ENCODE measurements at places on chromosomes 2 and 18.

GRCh38 chr18:35026407-35027061 lies 14.7 kb upstream of the MAPRE2 start:
- DNase-seq = no peak

DNA sequence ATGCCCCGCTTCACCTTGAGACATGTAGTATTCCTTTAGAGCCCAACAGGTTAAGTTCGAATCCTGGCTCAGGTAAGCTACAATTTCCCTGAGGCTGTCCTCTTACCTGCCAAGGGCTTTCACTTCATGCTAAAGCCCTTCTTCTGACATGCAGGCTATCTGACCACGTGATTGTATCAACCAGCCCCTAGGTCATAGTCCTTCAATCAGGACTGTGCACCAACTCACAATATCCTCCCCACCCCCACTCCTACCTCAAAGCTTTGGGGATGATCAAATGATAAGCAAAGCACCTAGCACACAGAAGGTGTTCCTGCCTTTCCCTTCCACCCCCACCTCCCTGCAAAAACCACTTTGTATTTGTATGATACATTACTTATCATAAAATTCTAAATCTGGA lies 78.9 kb downstream of the AAK1 start:
- DNase-seq = no peak

DNA sequence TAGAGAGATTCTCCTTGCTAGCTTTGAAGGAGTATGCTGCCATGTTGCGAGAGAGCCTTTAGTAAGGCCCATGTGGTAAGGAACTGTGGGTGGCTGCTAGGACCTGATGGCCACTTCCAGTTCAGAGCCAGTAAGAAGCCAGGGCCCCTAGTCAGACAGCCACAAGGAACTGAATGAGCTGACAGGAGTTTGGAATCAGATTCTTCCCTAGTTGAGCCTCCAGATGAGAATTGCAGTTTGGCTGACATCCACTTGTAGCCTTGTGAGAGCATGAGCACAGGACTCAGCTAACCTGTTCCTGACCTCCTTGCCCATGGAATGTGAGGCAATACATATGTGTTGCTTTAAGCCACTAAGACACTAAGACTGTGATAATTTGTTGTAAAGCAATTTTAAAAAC lies 1.2 kb upstream of the WDR7 start:
- no peak for DNase-seq

DNA sequence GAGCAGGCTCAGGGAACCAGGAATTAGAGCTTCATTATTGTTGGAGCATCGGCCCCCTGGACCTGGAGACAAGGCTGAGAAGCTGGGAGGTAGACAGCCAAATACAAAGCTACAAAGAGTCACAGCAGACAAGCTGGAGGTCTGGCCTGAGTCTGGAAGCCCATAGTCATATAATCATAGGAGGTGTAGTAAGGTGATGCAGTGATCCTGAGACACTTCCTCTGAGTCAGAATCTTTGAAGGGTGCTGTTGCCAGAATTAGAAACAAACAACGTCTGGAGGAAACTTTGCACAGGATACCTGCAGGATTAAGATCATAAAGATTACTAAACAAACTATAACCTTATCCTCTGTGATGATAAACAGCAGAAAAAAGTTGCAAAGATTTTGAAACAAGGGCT lies 213.8 kb downstream of the DSC3 start:
- DNase-seq = no peak

DNA sequence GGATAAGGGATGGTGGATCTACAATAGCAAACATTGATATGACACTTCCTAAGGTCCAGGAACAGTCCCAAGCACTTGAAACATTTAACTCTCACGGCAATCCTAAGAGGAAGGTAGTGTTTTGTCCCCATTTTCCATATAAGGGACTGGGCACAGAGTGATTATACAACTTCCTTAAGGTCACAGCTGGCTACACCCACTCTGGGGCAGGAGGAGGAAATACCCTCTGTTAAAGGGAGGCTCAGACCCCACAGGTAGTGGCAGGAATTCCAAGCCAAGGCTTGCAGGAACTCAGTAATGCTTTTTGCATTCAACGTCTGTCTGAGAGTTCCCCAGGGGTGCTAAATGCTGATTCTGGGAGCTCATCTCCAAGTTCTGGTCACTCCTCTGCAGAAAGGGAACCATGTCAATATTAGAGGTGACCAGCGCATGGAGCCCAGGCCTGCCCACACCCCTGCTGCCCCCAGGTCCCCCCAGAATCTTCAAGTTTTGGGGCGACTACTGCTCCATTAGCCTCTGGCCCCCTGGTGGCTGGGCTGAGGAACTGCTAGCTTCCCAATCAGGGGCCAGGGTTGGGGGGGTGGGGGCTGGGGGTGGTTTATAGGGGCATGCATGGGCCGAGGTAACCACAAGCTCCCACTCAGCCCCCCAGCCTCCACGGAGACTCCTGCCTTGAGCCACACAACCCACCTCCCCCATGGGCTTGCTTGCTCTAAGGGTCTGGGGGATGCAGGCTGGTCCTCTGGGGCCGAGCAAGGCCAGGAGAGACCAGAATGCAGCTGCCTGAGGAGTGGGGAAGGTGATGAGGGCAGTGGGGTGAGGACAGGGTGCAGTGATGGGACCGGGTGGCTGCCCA lies 11.1 kb downstream of the OBSL1 start:
- no peak for DNase-seq

GRCh38 chr2:101328474-101329007 lies 20.0 kb upstream of the RNF149 start:
- no peak for DNase-seq

- peak; percentile 28 for DNase-seq
Observed at GRCh38 chr2:169767243-169767888, 31.3 kb upstream of the SSB start.

GRCh38 chr2:84963692-84964405 lies 7.1 kb upstream of the KCMF1 start:
- DNase-seq = no peak

GRCh38 chr2:203565076-203565475 lies 30.0 kb upstream of the RAPH1 start:
- no peak for DNase-seq

- no peak for DNase-seq
Observed at GRCh38 chr2:231059756-231060155, 3.1 kb downstream of the PSMD1 start.

DNA sequence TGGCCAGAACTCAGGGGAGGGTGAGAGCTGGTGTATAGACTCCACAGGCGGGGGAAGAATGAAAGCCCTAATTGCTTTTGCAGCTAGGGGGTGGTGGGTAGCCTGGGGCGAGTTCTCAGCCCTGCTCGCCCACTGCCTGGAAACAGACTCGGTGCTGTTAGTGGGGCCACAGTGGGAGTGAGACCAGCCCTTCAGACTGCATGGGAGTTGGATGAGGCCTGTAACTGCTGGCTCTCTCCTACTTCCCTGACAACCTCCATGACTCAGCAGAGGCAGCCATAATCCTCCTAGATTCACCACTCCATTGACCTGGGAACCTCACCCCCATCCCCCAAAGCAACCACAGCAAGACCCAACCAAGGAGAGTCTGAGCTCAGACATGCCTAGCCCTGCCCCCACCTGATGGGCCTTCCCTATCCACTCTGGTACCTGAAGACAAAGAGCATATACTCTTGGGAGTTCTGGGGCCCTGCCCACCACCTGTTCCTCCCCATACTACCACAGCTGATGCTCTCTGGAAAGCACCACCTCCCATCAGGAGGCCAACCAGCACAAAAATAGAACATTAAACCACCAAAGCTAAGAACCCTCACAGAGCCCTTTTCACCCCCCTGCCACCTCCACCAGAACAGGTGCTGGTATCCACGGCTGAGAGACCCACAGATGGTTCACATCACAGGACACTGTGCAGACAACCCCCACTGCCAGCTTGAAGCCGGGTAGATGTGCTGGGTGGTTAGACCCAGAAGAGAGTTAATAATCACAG lies 226.3 kb downstream of the EIPR1 start:
- no peak for DNase-seq

- DNase-seq = no peak
Observed at GRCh38 chr2:14910654-14911053, 278.1 kb downstream of the LRATD1 start.

GRCh38 chr2:240564561-240565332 lies 3.5 kb upstream of the RNPEPL1 start:
- no peak for DNase-seq

DNA sequence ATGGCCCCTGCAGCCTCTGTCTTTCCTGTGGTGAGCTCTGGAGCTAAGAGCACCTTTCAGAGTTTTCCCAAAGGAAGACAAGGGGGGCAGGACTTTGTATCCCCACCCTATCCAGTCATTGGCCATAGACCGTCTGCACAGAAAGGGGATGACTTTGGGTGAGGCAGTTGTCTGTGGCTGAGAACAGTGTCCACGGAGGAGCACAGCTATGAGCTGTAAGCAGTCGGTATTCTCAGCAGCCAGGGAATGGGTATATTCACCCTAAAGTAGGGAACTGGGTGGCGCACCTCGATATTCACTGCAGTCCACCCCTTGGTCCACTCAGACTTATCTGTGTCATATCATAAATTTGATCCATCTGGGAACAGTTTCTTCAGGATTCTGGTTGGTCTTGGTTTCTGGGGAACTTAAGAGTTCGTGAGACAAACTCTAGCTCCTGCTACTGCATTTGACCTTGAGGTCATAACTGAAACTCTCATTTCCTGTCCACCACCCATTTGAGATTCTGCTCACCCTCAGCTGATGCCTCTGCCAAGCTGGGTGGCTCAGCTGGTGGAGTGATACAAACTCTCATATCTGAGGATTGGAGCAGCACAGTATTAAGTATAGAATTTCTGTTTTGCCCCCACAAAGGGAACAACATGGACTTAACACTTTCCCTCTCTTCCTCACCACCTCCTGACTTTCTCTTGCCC lies 45.2 kb upstream of the SCG2 start:
- DNase-seq = no peak

GRCh38 chr2:22817197-22817596 lies 567.8 kb upstream of the KLHL29 start:
- DNase-seq = no peak

GRCh38 chr2:21944536-21944935 lies 820.8 kb downstream of the TDRD15 start:
- no peak for DNase-seq

GRCh38 chr2:183371545-183371944 lies 247.3 kb downstream of the NUP35 start:
- no peak for DNase-seq

DNA sequence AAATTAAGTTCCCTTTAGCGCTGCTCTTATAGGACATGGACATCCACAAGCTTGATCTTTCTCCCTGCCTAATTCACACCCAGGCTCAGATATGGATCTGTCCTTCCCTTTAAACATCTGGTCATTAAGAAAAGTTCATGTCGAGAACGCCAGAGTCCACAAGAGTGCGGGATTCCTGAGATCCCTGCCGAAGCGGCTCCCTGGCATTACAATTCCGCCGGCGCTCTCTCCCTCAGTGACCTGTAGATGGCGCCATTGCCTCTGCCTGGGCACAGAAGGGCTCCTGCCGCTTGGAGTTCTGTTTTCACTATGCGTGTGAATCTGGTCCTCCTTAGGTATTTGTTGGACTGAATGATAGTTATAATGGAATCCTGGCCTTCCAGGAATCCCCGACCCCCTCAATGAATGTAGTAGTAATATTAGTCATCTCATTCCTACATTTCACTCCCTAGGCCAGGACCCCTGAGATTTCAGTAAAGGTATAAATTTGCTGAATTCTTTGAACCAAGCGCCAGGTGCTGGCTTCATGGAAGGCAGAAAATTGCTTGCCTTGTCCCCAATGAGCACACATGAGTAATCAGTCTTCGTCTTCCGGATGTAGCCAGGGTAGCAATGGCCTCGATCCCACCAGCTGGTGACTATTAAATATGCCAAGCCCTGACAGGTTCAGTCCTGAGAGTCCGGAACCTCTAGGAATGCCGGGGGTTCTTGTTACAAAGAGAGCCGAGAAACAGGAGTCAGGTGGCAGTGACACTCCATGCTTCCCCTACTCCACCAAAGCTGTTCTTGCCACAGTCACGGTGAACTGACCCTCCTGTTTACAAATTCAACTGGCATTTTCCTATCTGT lies 26.4 kb upstream of the CD207 start:
- DNase-seq = peak; percentile 59

DNA sequence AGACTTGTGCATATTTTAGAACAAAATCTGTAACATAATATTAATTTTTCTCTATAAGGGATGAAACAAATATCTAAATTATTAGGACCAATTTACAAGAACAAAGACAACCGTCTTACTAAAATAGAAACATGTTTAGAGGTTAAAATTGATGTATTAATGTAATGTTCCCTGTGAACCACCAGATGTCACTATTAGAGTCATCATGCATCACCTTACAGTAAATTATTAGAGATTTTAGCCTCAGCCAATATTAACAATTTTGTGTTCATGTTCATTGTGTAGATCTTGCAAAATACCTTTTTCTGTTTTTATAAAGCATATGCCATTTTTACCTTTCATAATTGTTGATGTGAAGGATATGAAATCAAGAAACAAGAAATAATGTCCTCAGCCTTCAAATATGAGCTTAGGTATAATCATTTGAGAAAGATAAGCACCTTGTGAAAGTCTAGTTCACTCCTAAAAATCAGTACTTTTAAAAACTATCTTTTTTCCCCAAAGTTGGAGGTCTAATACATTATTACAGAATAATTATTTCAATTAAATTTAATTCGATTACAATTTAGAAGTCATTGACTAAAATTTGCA lies 344.3 kb upstream of the KCNH7 start:
- no peak for DNase-seq

DNA sequence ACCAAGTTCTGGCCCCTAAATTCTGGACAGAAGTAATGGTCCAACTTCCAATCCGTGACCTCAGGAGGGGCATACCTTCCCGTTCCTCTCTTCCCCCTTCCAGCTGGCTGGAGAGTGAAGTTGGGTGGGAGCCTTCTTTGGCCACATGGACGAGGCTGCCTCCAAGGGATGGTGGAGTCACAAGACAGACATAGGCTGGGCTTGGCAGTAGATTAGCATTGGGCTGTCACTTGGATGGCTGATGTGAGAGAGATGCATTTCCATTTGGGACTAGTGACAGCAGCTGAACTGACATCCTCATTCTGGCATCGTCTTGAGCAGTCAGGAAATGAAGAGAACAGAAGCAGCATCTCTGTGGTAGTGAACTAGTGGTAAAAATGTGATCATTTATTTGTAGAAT lies 12.6 kb downstream of the NT5DC4 start:
- DNase-seq = no peak

Data from activated gamma-delta T cell treated with anti-CD3 and anti-CD28 coated beads, Interleukin-2, amount 50 U/mL, for 16 hours (primary cell).